ENCODE measurements at places on chromosomes 1 and 21. TPM values are rescaled to one million over a fixed set of nuclear protein-coding genes. Genes with fewer than 3 reads are reported as not detected.

DNA sequence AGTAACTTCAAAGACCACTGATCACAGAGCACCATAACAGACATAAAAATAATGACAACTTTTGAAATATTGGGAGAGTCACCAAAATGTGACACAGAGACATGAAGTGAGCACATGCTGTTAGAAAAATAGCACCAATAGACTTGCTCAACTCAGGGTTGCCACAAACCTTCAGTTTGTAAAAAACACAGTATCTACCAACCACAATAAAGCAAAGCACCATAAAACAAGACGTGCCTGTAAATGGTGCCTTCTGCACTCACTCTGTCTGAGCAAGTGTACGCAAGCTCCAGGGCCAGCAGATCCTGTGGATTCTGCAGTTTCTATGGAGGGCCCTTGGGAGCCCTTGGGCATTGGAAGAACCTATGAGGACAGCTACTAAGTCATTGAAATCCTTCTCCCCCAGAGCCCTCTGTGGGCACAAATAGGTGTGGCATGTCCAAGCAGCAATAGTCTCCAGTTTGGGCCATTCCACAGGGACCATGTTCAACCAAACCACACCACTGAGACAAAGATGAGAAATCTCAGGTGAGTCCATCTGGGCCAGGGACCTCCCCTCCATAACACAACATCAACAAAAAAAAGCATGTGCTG is 116.9 kb upstream of the RAB4A start:
- no peak for DNase-seq

- DNase-seq: no peak
Measured at GRCh38 chr1:226952118-226952441, 12.0 kb downstream of the COQ8A start.

DNA sequence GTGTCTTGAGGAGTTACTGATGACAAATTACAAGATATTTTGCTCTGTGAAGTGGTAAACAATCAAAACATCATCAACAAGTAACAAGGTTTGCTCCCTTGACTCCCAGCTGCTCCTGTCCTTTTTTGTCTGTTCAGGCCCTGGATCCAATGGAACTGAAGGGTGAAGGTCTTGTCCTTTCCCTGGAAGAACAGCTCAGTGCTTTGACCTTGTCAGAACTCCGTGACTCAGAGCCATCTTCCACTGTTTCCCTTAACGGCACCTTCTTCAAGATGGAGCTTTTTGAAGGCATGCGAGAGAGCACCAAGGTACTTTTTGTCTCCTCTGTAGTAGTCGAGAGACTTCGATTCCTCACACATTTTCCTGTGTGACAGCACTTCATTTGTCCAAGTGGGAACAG is 29.0 kb downstream of the TRIM45 start:
- no peak for DNase-seq

DNA sequence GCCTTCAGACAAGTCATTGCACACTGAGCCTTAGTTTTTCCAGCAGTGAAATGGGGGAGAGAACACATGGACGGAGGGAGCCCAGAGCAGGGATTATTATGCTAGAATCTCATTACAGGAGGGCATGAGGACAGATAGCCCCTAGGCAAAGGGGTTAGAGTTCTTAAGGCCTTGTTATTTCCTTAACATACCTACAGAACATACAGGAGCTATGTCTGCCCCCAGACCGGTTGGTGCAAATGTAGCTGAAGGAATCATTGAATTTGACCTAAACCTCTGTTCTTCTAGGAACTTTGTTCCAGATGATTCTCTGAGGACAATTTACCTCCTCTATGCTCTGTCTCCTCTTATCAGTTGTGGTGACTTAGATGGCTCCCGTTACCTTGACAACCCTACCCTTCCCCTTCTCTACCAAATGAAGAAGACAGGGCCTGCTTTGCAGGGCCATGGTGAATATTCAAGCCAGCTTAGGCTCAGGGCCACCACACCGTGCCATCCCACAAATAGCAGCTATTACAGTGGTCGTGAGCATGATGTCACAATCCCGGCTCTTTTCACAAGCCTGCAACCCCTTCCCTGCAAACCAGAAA is 156.9 kb downstream of the IGSF21 start:
- DNase-seq: no peak

DNA sequence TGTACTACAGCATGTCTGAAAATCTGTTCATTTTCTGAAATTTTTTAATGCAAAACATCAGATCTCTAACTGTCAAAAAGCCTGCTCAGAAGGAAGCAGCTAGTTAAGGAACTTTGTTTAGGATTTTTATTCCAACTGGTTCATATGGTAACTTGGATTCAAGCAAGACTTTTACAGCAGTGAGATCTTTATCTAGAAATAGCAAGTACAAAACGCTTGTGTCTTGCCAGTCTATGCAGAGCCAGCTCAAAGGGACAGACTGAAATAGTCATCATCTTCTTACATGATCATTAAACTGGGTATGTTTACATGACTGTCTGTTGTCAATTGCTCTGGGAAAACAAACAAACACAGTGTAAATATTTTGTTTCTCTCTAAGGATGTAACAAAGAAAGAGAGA is 37.6 kb downstream of the DDAH1 start:
- no peak for DNase-seq

Gene SMCP
- total RNA-seq: not detected

Gene RAB3B
- 14.5 TPM for total RNA-seq

Gene FCGR3B
- not detected for total RNA-seq

Gene PLXNA2
- 2.7 TPM for total RNA-seq

Measured in osteoblast (primary cell).